Prostate gland (tissue), 2 donors: ENCODE measurements at places on chromosomes 13 and 19. TPM values are rescaled to one million over a fixed set of nuclear protein-coding genes. Genes with fewer than 3 reads are reported as not detected.

MUC16 gene
- 1.2 TPM for total RNA-seq

GRCh38 chr19:35403116-35403760 lies 32.4 kb downstream of the GPR42 start:
- H3K4me3 ChIP-seq: no peak overlapping the region
- no peak for DNase-seq
- H3K36me3 ChIP-seq: no peaks in the 10 kb centered on the region
- H3K4me1 ChIP-seq: no peaks in the 10 kb centered on the region
- no peaks in the 10 kb centered on the region for H3K27me3 ChIP-seq

GNG14 gene
- not detected for total RNA-seq

- H3K36me3 ChIP-seq: no peaks in the 10 kb centered on the region
- no peak overlapping the region for H3K27ac ChIP-seq
- H3K4me1 ChIP-seq: no peaks in the 10 kb centered on the region
- H3K27me3 ChIP-seq: peaks cover 14% of the 10 kb centered on the region
These were observed 23.0 kb downstream of the GJA3 start for GRCh38 chr13:20137875-20138274.

ZNF791 gene
- 20.4 TPM for total RNA-seq

DNA sequence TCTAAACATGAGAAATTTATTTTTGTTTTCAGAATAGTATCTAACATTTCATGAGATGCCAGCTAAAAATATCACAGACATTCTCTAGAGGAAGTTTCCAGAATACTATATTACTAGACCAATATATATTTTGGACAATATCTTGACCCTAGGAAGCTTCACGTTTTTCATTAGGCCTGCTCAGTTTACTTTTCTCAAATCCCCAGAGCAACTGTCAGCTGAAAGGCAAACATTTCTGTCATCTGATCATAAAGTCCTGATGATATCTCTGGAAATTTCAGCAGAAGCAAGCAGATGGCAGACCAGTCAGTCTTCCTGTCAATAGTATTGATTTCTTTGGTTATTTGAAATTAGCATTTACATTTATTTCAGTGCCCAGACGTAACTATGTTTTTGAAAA lies 4.0 kb downstream of the POSTN start:
- DNase-seq: no peak
- no peaks in the 10 kb centered on the region for H3K4me1 ChIP-seq
- no peaks in the 10 kb centered on the region for H3K27me3 ChIP-seq
- no peaks in the 10 kb centered on the region for H3K36me3 ChIP-seq
- H3K27ac ChIP-seq: no peak overlapping the region
- H3K4me3 ChIP-seq: no peak overlapping the region

PRODH2 gene
- total RNA-seq: not detected

DNA sequence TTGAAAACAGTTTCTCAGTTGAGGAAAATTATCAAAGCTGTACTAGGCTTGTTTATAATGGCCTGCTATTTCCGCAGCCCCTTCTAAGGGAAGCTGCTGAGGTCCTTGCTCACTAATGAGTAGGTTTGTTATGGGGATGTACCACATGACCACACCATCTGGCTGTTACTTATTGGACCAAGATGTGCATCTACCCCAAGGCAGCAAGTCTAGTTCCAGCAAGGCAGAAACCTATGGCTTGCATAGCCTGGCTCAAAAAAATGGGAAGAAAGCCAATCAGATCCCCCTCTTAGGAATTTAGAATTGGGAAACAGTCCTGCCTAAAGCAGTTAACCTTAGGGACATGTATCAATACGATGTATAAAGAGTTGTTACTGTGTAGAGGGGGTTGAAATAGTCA lies 186.5 kb upstream of the SPRY2 start:
- no peaks in the 10 kb centered on the region for H3K4me1 ChIP-seq
- DNase-seq: no peak
- H3K4me3 ChIP-seq: no peak overlapping the region
- H3K36me3 ChIP-seq: no peaks in the 10 kb centered on the region

GRCh38 chr19:10478903-10479384 lies 24.2 kb downstream of the KEAP1 start:
- H3K36me3 ChIP-seq: no peaks in the 10 kb centered on the region
- peak overlapping the region; percentile 17 for H3K4me3 ChIP-seq
- no peaks in the 10 kb centered on the region for H3K4me1 ChIP-seq
- H3K27ac ChIP-seq: no peak overlapping the region
- H3K27me3 ChIP-seq: no peaks in the 10 kb centered on the region

EPSTI1 gene
- total RNA-seq: 1.7 TPM

TRIM13 gene
- total RNA-seq: 52.4 TPM

DNA sequence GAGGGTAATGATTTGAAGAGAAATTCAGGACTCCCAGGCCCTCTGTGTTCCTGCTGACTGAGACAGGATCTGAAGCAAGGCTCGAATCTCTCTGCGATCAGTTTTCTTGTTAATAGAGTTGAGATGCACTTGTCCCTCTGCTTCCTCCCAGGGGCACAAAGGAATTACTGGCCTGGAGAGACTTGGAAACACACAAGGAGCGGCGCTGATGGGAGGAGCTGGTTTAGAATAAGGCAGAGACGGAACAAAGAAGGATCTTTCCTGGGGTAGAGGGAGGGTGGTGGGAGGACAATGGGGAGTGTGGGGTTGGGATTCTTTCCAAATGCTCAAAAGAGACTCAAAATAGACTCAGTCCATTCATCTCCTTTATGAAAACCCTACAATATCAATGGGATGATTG lies 719.1 kb downstream of the UQCRFS1 start:
- no peak for DNase-seq
- no peaks in the 10 kb centered on the region for H3K27me3 ChIP-seq
- H3K27ac ChIP-seq: no peak overlapping the region
- H3K4me1 ChIP-seq: no peaks in the 10 kb centered on the region

DNA sequence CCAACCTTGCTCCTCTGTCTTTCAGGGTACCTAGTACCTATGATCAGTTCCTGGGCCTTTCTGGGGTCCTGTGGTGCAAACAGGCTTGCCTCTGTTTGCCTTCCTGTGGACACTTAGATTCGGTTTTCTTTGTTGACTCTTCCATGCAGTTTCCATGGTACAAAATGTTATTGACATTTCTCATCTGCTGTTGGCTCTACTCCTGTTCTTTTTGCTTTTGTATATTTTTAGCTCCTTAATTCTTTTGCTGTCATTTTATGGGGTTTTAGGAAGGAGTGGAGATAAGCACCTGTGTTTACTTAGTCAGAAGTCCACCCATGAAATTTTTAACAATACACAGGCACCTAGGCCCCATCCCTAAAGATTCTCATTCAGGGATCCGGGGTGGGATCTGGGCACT lies 20.5 kb upstream of the CNMD start:
- H3K4me3 ChIP-seq: no peak overlapping the region
- peaks cover 7% of the 10 kb centered on the region for H3K4me1 ChIP-seq
- peak overlapping the region; percentile 38 for H3K27ac ChIP-seq
- no peaks in the 10 kb centered on the region for H3K27me3 ChIP-seq
- DNase-seq: peak; percentile 16
